ENCODE measurements at places on chromosomes 13 and 19.

DNA sequence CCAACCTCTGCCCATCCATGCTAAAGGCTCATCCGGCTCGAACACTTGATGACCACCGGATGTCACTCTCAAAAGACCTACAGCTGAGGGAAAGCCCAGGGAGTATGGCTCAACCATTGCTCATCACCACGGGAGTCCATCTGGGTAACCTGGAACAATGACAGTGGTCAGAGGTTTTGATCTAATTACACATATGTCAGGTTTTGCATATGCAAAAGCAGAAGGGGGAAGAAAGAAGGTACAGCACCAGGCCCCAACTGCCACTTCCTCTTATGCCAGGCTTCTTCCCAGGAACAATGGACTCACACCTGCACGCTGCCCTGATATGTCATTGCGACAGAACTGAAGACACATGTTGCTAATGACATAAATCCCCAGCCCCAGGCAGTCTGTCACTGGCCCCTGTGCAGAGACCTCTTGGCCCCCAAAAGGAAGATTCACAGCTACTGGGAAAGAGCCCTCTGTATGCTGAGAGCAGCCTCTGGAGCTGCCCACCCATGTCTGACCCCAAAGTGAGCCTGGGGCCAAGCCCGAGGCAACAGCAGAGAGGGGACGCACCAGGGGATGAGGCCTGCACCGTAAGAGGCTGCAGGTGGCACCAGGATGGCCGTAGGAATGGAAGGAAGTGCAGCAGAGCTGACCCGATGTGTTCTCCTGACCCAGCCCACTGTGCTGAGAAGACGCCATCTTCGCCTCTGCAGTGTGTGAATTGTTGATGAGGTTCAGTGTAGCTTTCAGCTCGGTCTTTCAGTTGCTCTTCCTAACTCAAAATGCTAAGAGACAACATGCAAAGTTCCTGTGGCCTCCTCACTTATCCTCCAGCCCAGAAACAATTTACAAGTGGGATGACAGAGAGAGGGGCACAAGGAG, 26.3 kb downstream of the EPS15L1 start:
- DNase-seq: no peak

GRCh38 chr13:25037057-25037813, 58.7 kb upstream of the PABPC3 start:
- no peak for DNase-seq

DNA sequence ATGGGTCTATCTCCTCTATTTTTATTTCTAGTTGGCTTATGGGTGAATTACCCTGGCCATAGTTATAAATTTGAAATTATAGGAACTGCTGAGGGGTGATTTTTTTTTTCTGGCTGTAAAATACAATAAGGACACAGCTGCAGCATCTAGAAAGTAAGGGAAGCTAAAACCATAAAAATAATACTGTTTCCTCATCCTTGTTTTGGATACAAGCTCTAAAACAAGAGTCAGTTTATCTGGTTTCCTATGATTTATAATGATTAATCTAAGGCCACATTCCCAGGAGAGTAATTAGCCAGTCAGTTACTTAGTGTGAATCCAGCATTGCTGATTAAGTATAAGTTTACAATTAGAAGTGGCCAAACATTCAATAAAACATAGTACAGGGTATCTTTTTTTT, 219.1 kb upstream of the NBEA start:
- no peak for DNase-seq

DNA sequence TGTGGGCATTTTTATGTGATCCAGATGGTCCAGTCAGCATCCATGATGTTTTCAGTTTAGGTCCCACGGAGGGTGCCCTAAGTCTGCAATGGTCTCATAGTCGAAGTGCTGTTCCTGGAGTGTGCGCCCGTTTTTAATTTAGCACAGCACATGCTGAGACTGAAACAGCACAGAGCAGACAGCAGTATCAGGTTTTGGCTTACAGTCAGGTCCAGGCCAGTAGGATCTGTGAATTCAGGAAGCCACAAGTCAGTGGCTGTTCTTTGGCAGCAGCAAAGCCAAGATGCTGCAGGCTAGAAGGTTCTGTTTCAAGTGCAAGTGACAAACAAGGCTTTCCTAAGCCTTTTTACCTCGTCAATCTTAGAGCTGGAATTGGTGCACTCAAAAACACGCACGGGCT, 18.3 kb downstream of the FBXO27 start:
- DNase-seq: no peak

- DNase-seq: no peak
These were observed 22.9 kb downstream of the BICRA start for GRCh38 chr19:47631681-47632446.

DNA sequence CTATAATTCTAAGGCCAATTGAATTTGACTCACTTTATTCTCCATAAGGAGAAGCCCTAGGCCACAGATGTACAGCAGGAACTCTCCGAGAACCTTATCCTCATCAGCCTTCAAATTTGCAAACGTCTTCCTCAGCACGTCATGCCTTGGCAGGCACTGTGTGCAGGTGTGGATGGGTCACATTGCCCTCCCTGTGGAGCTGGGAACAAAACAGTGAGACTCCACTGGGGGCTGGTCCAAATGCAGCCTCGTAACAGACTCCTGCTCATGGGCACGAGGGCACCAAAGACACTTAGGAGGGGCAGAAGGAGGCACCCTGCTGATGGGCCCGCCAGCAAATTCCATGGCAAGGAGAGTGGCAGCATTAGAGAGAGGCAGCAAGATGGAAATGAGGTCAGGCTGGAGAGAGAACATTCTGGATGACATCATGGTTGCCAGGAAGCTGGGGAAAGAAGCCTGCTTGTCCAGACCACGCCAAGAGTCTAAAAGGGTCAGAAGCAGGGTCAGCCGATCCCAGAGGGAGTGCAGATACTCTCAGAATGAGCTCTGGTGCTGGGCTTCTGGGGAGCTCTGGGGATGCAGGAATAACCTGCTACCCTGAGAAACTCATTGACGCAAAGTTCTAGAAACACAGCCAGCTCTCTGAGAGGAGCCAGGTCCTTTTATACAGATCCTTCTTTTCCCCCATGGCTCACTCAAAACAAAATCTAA, 242.2 kb downstream of the B3GLCT start:
- no peak for DNase-seq

GRCh38 chr13:20160306-20161274, at the start of gene GJA3:
GJA3 (minus strand) TSS chr13:20161052; CDS start chr13:20143288, 17,764 bp downstream.
- DNase-seq: no peak

- DNase-seq: no peak
These were observed 2.3 kb downstream of the CEACAM18 start for GRCh38 chr19:51480590-51480989.

- DNase-seq: no peak
These were observed 402.3 kb downstream of the DACH1 start for GRCh38 chr13:71464686-71465085.

DNA sequence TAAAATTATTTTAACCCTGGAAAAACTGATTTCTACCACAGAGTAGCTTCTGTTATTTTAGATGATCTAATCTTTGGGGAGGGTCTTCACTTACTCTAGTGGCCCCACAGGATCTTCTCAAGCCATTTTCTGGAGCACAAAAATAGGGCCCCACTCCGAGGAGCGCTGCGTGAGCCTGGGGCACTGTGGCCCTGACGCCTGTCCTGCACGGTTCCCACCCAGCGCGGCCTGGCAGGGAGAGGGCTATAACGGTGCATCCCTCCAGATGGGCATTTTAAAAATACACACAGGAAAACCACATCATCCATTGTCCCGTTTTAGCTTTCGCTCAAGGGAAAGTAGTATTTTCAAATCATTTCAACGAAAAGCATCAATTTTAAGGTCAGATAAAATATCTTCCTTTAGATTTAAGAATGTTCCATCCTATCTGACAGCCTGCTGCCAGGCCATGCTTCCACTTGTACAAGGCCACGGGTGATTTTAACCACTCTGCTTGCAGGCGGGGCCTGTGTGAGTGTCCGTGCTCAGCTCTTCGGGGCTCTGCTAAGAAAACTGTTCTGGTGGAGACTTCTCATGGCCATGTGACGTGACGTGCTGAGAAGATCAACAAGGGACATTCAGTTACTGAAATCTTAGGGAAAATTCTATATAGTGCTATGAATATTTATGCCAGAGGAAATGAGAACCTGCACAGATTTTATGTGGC, 683.8 kb upstream of the SGCG start:
- DNase-seq: no peak

DNA sequence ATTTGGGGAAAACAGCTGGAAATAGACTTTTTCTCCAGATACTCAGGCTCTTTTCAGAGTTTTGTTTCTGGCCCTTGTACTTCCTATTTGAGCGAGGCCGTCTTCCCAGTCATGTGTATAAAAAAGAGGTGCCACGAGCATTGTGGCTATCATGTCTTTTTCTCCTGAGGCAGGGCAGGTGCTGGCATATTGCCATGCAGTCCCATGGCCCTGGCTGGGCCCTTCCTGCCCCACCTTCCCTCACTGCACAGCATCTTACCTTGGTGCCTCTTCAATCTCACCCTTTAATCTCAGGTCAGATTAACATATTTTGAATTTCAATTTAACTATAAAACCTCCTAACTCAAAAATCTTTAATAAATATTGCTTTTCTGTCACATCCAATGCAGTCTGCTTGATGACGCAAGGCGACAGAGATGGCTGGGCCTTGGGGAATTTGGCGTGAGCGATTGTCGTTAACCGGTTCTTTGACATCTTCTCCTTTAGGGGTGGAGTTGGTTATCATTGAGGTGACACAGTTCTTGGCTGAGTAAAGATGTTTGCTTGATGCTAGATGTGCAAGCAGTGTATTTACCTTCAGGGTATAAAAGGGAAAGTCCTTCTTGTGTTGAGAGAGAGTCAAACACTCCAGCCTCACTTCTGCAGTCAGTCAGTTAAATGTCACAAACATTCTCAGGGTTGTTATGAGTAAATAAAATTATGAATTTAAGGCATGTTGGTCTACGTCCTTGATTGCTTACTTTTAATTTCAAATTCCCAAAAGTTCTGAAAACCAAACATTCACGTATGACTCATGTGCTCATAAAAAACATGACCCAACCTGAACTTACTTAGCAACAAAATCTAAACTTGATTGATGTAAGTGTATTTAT, 289.9 kb downstream of the MYO16 start:
- DNase-seq: no peak

GRCh38 chr13:20128459-20128931, 32.4 kb downstream of the GJA3 start:
- no peak for DNase-seq

DNA sequence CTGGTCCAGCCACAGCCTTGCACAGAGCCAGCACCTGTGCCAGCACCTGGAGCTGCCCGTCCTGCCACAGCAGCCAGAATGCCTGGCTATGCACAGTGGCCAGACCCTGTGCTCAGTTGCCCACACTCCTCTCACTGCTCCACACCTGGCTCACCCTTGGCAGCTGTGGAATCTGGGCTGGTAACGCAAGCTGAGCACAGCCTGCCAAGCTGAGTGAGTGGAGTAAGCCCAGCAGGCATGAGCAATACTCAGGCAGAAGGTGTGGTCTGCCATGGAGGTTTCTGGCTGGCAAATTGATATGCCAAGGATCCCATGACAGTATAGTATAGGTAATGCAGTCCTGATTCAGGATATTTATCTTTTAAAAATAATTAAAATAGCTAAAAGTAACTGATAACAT, 122.2 kb downstream of the PCDH9 start:
- DNase-seq: no peak

DNA sequence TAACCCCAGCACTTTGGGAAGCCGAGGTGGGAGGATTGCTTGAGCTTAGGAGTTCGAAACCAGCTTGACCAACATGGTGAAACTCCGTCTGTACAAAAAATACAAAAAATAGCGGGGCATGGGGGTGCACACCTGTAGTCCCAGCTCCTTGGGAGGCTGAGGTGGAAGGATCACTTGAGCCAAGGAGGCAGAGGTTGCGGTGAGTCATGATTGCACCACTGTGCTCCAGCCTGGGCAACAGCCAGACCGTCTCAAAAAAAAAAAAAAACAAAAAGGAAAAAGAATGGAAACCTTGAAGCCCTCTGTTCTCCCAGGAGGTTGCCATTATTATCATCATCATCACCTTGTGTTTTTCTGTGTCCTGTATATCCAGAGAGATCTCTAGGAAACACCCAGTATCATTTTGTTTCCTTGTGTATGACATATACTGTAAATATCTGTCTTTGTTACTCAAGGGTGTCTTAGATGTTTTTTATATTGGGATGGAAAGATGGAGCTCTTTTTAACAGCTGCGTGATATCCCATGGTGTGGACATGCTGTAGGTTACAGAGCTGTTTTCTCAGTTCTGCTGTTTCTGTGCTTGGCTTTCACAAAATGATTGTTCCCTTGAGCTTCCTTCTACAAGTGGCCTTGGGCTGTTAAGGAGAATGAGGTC, 11.8 kb downstream of the CHAF1A start:
- no peak for DNase-seq

GRCh38 chr19:42122691-42123607, 9.3 kb downstream of the POU2F2 start:
- no peak for DNase-seq

- DNase-seq: no peak
These were observed 159.0 kb upstream of the IRS2 start for GRCh38 chr13:109945206-109945960.

GRCh38 chr13:19117913-19118739, 63.5 kb downstream of the TUBA3C start:
- DNase-seq: no peak

- peak; percentile 11 for DNase-seq
These were observed 221.8 kb downstream of the OLFM4 start for GRCh38 chr13:53250272-53250875.

- no peak for DNase-seq
These were observed 25.9 kb upstream of the RNASEH2B start for GRCh38 chr13:50883728-50884127.

DNA sequence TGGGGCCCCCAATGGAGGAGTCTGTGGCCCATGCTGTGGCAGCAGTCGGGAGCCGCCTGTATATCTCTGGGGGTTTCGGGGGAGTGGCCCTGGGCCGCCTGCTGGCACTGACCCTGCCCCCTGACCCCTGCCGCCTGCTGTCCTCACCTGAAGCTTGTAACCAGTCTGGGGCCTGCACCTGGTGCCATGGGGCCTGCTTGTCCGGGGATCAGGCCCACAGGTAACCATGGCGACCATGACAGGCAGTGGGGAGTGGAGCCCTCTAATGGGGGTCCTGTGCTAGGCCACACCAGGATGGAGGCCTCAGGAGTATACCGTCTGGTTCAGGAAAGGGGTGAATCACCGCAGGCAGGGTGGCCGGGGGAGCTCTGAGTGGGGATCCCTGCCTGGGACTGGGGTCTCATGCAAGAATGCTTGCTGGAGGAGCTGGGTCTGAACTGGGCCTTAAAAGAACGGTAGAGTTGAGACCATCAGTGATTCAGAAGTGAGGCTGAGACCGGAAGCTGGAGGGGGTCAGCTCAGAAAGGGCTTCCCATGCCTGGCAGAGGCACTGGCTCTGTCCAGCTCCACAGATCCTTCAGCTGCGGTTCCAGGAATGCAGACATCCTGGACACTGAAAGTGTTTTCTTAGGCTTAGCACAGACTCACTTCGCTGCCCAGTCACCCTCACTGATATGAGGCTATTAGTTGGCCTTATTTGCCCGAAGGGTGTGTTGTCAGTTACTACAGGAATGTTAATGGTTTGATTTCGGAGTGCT, 29.1 kb downstream of the CNFN start:
- DNase-seq: no peak

- DNase-seq: no peak
These were observed 16.0 kb downstream of the CSNK1A1L start for GRCh38 chr13:37089495-37089894.
